SHP77 treated with DMSO at 0.1 percent for 48 hours (cell line): ENCODE measurements at places on chromosomes 2 and 18.

DNA sequence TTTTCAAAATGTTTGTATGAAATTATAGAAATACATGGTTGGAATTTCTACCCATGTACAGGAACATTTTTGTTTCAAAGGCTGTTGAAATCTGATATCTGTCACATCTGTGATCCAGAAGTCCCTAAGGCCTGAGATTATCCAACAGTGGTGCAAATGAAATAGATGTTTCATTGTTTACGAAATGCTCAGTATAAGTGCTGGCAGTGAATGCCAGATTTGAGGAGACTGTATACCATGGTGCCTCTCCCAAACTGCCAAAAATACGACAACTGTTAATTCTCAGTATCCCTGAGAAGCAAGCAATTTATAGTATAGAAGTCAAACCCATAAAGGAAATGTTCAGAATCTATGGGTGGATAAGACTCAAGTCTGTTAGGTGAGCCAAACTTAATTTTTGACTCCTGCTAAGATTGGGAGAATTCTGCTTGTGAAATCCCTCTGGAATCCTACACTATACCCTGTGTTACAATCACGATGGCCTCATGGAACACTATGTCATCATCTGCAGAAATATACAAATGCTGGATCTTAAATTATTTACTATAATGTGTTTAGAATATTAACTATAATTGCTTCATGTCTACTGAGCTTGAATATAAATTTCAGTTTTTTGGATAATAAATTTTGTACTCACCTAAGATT is 71.2 kb upstream of the DOCK10 start:
- no peak for DNase-seq

GRCh38 chr2:3468296-3468988 is 50.9 kb downstream of the ADI1 start:
- DNase-seq = no peak

GRCh38 chr2:39660612-39661236 is 5.0 kb upstream of the TMEM178A start:
- DNase-seq = no peak

DNA sequence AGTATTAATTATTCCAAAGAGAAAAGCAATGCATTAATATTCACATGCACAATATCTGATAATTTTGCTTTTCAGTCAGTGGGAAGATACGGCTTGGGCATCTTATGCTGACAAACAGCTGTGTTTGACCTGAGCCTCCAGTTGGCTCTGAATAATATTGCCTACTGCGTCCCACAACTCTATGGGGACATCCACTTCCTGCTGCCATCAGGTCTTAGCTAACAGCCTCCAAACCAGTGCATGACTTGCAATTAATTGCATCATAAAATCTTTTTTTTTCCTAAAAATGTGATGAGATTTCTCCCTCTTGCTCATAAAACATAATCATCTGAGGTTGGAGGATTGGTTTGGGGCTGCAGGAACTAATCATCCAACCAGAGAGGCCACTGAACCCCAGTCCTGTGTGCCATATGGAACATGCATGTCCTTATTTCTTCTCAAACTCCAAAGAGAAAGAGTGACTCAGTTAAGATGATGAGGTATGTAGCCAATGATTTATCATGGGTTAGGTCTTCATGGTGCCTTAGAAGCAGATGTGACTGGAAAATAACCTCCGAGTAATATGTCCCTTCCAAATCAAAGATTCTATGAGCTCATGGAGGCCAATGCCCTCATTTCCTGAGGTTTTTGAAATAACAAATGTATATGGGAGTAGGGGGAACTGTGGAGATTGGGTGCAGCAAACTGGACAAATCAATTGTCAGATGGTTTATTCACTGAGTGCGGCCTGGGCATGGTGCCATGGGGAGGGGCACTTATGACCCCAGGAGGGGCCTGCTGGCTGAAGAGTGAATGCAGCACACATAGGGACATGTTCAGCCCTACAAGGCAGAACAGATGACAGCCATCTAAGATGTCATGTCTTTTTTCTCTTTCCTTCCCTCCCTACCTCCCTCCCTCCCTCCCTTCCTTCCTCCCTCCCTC is 39.4 kb downstream of the EDAR start:
- no peak for DNase-seq

GRCh38 chr18:61825386-61825785 is 67.4 kb downstream of the RNF152 start:
- DNase-seq = no peak
